SHP77 treated with DMSO at 0.1 percent for 48 hours (cell line): ENCODE measurements at places on chromosomes 13 and 19.

- no peak for DNase-seq
These were observed at the start of gene TEAD2 for GRCh38 chr19:49362048-49362928. Gene TEAD2, minus strand, starts transcription at chr19:49362416. Its CDS starts 2,341 bp downstream, at chr19:49360075.

DNA sequence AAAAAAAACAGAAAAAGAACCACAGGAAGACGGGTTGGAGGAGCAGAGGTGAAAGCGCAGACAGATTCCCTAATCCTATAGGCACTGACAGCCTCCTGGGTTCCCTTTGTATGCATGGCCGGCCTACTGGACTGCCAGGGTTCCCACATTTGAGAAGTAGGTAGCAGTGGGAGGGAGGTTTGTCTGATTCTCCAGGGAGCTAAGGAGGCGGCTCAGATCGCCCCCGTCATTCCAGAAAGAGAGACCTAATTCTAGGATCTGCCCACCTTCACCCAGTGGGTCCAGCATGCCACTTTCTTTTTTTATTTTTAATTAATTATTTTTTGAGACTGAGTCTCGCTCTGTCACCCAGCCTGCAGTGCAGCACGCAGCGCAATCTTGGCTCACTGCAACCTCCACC is 9.7 kb upstream of the CCL25 start:
- DNase-seq, result no peak

DNA sequence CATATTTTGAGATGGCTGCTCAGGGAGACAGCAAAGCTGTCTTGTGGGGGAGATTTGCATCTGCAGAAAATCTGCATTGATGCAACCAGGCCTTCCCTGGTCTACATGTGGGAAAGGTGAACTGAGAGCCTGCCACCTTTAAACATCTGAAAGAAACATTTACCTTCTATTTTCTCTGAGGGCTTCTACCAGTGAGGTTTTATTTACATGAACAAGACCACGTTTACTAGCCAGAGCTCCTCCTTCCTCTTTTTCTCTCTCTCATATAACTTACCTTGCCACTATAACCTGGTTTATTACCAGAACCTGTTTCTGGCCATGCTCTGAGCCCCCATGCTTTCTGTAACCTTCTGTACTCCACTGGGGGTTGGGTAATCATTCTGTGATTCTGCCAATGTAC is 14.4 kb upstream of the RUBCNL start:
- no peak for DNase-seq

GRCh38 chr13:71831716-71832115 is 35.3 kb downstream of the DACH1 start:
- DNase-seq, result no peak
